ENCODE measurements at places on chromosomes 13 and 19.
A peak's percentile ranks its signal among the peaks of the same experiment; 100 is the strongest.

DNA sequence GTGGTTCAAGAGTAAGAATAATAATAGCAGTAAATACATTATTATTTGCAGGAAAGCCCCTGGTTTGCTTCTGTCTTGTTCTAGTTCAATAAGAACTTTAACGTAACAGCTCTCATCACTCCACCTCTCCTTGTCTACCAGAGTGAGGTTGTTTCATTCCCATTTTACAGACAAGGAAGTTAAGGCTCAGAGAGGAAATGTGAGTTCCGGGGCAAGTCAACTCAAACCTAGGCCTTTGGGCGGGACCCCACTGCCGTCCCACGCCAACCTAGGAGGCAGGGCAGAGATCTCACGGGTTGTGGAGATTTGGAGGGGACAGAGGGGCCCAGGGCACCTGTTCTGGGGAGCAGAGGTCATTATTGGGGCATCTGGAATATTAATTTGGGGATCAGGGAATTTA, 1.5 kb downstream of the MAP4K1 start:
- DNase-seq = no peak

DNA sequence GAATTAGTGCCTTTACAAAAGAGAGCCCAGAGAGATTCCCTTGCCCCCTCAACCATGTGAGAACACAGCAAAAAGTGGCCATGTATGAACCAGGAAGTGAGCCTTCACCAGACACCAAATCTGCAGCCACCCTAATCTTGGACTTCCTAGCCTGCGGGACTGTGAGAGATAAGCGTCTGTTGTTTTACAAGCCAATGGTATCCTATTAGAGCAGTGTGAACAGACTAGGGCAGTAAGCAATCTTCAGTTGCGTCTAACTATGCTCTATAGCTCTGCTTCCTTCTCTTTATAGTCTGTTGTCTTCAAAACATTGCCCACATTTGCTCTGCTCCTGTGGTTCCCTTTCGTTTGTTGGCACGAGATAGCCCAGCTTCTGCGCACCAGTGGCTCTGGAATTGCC, 109.5 kb upstream of the FNDC3A start:
- DNase-seq = no peak

DNA sequence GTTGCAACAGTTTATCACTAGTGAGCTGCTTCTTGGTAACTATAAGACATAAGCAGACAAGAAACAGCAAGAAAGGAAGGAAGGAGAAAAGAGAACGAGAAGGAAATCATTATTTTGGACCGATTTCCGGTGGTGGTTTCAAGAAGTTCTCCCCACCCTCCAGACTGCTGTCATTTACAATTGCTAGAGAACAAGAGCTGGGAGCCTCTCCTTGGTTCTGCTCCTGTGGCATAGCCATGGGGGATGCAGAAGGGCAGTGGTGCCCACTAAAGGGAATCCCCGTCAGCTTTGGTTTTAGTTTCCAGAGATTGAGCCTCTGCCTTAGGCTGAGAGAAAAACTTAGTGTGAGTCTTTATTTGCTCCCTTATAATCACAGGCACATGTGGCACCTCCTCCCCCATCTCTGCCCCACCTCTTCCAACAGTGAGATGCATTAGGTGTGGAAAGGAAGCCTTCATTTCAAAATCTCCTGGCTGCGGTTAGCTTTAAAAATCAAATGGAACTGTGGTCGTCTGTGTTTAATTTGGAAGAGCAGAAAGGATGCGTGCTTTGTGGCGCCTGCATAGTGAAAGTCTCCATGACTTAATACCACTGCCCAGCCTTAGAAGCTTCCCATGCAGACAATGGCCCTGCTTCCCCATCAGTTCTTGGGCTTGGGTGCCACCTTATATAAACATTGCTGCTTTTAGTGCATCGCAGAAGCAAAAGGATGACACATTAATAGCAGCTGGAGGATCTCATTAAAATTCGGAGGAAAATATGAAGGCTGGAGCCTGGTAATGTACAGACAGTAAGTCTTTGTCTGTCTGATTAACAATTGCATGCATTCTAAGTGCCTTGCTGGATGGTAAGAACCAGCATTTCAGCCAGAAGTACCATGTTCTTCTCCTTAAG, 25.0 kb downstream of the LRCH1 start:
- no peak for DNase-seq

- DNase-seq = peak; percentile 41
Measured at GRCh38 chr19:2478756-2479555, 3.0 kb downstream of the GADD45B start.

GRCh38 chr19:10636304-10636972, 11.1 kb downstream of the SLC44A2 start:
- DNase-seq = no peak
